ENCODE measurements at places on chromosomes 11 and 22. TPM values are rescaled to one million over a fixed set of nuclear protein-coding genes. Genes with fewer than 3 reads are reported as not detected.

The TMEM258 gene
- total RNA-seq: 112 TPM

The PPFIBP2 gene
- total RNA-seq: 1.6 TPM

The CASP4 gene
- total RNA-seq: 192 TPM

The CFAP300 gene
- total RNA-seq: not detected

The POTEH gene
- total RNA-seq: not detected

The IGSF22 gene
- total RNA-seq: not detected
